ENCODE measurements at places on chromosomes 7 and 10.

- peak; percentile 90 for DNase-seq
Measured at GRCh38 chr10:92242910-92243671, 47.8 kb downstream of the CPEB3 start.

GRCh38 chr7:13910805-13911551, 78.5 kb downstream of the ETV1 start:
- DNase-seq, result no peak

DNA sequence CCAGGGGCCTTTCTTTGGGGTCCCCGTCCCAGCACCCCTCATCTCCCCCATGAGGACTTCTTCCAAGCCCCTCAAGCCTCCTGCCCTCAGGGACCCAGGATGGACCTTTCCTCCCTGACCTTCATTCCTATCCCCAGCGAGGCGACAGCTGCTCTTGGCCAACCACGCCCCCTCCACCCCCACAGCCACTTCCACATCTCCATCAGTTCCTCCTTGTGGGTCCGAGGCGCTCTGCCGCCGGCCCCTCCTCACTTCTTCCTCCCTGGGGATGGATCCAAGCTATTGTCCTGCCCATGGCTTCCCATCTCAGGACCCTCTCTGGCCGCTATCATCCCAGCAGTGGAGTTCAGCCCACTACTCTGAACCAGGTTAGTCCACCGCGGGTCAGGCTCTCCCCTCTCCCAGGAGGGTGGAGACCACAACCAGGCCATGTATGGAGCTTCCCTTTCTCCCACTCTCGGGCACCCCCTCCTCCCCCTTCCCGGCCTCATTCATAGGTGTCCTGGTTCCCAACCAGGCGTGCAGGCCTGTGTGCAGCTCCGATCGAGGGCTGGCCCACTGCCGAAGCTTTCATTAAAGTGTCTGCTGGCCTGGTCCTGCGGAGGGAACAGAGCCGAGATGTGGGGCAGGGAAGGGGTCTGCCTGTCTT, 1.7 kb upstream of the SH2B2 start:
- no peak for DNase-seq

DNA sequence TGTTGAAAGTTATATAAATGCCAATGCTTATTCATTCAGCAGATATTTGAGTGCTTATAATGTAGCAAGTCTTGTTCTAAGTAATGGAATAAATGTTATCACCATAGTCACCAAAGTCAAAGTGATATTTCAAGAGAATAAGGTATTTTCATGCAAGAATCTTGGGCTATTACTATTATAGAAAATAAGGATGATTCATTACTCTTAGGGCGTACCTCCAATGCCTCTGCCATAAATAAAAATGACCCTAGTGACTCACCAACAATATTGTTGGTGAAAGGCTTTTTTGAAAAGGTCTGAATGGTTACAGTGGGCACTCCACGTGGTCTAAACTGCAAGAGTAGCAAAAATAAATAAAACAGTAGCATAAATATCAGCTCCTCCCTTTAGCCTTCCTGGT, 68.4 kb downstream of the RALA start:
- no peak for DNase-seq

GRCh38 chr10:73812657-73813056, 1.3 kb upstream of the NDST2 start:
- no peak for DNase-seq

DNA sequence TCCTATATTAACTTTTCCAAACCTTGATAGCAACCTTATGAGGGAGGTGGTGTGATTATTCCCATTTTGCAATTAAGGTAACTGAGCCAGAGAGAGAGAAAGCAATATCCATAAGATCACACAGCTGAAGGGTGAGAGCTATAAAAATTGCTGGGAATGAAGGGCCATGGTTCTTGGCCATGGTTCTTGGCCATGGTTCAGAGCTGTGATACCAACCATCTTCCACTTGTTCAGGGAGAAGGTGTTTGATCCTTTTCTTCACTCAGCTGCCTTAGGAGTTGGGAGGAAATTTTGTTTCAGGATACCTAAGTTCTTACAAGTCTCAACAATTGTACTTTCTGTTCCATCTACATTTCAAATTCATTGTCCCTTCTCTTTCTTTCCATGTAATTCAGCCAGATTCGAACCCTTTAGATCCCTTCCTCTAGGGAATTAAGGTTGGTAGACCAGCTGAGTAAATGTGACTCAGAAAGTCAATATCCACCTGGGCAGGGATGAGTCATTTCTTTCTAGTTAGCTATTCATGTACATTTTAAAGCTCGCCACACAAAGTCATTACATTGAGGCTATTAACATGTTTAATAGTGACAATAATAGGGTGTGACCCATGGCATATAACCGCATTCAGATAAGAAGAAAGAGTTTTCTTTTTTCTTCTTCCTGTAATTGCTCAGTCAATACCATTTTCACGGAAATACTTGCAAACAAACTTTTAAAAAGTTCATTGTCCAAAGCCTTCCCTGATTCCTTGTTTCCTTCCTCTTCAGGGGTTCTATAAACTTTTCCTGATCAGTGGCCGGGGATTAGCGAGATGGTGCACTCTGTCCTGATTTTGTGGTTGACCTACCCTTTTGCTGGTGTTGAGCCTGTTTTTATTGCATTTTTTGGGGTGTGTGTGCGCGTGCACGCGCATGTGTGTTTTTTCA, 143.4 kb downstream of the TCF7L2 start:
- no peak for DNase-seq

GRCh38 chr7:84913731-84914130, 273.1 kb downstream of the SEMA3D start:
- DNase-seq, result no peak
